ENCODE measurements at places on chromosomes 16 and 17.

DNA sequence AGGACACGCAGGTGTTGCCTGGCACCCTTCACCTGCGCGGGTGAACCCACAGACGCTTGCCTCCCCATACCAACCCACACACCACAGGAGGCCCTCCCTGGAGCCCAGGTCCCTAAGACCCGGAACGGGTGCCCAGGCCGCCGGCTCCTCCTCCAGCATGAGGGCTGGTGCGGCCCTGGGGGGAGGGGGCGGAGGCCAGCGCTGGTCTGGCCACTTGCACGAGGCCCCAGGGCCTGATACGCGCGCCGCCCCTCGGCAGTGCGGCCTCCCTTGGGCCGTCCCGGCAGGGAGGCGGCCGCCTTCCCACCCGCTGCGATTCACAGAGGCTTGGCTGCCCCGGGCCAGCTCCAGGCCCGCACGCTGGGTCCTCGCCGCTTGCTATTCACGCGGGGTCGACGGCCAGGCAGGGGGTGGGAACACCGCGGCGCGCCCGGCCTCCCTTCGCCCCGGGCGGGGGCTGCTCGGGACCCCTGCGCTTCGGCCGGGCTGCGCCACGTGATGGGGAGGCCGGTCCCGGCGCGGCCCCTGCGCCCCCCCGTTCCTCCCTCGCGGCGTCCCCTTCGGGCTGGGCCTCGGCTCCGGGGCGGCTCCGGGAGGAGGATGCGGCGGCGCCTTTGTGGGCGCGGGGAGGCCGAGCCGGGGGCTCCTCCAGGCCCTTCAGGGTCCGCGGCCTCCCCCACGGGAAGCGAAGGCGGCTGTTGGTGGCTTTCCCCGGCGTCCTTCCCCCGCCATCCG lies 685 bp downstream of the FASN start:
- DNase-seq, result peak; percentile 91

- DNase-seq, result no peak
Observed at GRCh38 chr17:29694918-29695563, 72.3 kb upstream of the CORO6 start.

DNA sequence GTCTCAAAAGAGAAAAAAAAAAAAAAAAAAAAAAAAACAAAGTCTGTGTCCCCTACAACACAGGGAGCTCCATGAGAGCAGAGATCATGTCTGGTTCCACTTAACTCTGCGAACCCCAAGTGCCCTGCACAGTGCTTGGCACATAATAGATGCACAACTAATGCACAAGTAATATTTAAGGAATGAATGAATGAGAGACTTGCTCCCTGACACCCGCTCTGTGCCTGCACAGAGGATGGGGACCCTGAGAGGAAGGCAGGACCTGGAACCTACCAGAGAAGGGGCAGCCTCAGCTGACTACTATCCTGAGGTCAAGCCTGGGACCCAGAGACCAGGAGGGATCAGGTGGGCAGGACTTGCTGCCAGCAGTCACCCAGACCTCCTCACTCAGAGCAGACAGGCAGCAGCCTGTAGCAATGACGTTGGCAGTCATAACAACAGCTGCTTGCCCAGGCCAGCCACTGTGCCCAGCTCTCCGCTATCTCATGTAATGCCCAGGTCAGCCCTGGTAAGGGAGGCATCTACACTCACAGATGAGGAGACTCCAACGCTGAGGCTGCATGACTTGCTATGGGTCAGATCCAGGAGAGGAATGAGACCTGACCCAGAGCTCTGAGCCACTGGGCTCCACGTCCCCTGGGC lies 2.9 kb downstream of the MYO15A start:
- no peak for DNase-seq

DNA sequence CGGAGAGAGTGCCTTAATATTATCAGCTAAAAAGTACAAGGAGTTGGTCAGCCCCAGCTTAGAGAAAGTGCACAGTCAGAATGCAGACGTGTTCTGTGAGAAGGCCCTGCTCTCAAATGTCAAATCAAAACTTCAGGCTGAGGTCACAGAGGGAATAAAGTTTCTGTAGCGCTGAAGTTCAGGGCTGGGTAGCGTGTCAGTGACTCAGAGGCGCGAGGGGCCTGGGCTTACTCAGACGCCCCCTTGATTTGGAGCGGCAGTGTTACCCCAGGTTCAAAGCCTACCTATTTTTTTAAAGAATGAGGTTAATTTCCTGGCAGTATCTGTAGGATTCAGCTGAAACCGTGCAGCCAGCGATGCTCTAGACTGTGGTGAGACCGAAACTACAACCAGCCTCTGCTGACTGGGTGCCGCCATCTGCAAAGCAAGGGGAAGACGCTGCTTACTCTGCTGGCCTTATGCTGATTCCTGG lies 4.8 kb downstream of the CIAO3 start:
- DNase-seq, result no peak

- no peak for DNase-seq
Observed at GRCh38 chr16:22859925-22860324, 46.0 kb downstream of the HS3ST2 start.

GRCh38 chr17:57986841-57987580 lies 1.0 kb downstream of the VEZF1 start:
- DNase-seq, result no peak

DNA sequence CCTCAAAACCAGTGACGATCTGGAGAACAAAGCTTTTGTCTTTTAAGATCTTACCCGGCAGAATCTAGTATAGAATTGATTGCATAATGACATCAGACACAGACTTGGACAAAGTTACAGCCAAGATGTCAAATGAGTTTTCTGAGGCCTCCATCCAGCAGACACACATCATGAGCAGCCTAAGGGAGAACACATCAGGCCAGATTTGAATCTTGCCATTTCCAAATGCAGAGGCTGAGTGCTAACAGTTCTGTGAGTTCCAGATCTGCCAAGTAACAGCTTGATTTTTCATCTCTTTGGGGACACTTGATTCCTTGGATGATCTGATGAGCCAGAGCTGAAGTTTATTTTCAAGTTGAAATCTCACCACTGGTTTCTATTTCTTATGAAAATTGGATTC lies 21.0 kb downstream of the NOG start:
- no peak for DNase-seq

- DNase-seq, result peak; percentile 26
Observed at GRCh38 chr17:45648642-45649041, 135.5 kb upstream of the CRHR1 start.

- DNase-seq, result no peak
Observed at GRCh38 chr17:48406936-48407567, 23.0 kb downstream of the SKAP1 start.

DNA sequence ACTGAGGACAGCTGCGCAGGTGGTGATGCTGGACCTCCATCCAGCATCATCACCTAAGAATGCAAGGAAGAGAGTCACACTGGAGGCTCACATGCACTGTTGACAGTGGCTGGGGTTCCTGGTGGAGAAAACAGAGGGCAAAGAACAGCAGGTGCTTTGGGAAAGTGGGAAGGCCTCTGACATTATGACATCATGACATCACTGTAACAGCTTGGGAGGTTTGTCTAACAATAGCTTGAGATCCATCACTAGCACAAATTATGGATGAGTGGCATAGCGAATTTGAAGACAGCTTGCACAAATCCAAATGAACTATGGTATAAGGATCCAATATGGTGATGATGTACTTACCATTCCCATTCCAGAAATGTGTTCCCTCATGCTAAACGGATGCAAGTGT lies 226.5 kb upstream of the MPHOSPH6 start:
- DNase-seq, result no peak

GRCh38 chr17:50244771-50245170 lies 29.5 kb upstream of the TMEM92 start:
- DNase-seq, result no peak

DNA sequence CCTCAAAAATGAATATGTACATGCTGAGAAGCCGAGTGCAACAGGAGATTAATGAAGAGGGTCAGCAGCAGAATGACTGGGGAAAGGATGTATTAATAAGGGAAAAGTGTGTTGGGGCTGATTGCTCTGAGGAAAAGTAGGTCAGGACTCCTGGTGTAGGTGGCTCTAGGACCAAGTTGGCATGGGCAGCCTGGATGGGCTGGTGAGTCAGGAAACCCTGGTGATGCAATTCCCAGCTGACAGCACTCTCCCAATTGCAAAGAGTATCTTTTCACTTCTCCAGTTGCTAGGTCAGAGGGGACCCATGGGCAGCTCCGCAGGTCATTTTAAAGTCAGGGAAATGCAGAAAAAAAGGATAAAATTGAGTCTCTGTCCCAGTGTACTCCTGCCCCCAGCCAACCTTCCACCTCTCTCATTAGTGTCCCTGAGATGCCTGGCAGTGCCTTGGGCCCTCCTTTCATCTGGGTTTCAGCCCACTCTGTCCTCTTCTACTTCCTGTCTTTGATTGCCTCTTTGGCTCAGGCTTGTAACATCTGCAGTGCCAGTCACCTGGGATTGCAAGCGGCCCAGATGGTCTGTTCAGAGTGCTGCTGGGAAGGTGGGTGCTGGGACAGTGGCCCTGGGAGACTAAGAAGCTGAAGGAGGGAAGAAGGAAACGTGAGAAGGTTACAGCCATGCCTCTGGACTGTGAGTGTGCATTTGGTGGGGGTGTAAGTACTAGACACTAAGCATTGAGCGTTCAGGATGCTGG lies 2177.2 kb downstream of the TP53TG3F start:
- DNase-seq, result no peak

DNA sequence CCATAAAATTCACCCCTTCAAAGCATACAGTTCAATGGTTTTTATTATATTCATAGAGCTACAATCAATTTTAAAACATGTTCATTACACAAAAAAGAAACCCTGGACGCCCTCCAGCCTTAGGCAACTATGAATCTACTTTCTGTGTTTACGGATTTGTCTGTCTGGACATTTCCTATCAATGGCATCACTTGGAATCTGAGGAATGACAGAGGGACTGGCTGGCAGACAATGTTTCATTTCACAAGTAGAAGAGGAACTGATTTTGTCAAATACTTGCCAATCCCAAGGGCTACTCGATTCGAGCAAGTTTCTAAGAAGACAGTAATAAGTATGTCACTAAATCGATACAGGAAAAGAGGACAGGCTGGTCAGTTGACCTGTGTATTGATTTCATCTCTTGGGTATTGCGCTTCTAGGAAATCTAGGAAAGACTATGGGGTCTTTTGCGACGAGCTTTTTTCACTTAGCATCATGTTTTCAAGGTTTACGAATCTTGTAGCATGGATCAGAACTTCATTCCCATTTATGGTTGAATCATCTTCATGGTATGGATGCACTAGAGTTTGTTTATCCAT lies 56.6 kb downstream of the RGS9 start:
- no peak for DNase-seq

GRCh38 chr16:29925105-29925756 lies 795 bp downstream of the KCTD13 start:
- DNase-seq, result no peak

DNA sequence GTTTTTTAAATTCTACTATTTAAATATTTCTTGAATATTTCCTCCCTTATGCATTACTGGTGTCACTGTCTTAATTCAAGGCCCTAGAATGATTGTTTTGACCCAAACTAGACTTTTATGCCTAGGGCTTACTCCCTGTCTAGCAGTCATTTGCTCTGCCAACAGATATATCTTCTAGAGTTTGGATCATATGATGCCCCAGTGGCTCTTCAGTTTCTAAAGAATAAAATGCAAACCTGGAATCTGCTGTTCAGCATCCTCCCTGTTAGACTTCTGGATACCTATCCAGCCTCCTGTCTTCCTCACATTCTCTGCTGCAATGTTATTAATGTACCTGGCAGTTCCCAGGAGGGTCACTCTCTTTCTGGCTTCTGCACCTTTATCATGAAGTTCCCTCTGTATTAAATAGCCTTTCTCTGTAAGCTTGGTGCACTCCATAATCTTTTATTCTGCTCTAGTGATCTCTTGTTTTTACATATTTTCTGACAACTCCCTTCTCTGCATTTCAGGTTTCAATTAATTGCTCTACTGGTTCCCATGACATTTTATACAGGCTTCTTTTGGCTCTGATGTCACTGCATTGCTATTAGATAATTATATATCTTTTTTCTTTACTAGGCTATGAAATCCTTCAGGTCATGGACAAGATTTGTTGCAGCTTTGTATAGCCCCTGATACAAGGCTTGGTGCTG lies 15.7 kb downstream of the PHKB start:
- DNase-seq, result no peak

- peak; percentile 48 for DNase-seq
Observed at GRCh38 chr17:17506893-17507464, 10.8 kb upstream of the RASD1 start.

- no peak for DNase-seq
Observed at GRCh38 chr17:284676-285355, 67.8 kb downstream of the RPH3AL start.

DNA sequence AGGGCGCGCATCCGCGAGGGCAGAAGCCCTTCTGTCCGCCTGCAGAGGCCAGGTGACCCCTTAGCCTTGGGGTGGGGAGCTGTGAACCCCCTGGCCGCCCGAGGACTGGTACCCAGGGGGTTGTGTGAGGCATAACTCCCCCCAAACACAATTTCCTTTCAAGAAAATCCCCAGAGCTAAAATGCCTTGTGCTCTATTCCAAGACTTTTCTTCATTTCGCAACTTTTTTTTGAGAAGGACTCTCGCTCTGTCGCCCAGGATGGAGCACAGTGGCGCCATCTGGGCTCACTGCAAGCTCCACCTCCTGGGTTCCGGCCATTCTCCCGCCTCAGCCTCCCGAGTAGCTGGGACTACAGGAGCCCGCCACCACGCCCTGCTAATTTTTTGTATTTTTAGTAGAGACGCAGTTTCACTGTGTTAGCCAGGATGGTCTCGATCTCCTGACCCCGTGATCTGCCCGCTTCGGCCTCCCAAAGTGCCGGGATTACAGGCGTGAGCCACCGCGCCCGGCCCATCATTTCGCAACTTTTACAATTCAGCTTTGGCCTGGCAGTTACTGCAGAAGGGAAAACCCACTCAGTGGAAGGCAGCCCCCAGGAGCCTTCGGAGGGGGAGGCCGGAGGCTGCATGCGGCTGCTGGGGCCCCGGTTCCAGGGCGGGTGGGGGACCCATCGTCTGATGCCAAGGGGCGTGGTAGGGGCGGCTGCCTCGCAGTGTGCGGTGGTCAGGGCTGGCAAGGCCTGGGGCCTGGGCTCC lies 963 bp upstream of the APRT start:
- DNase-seq, result no peak

GRCh38 chr16:31267332-31268032 lies 7.7 kb downstream of the ITGAM start:
- no peak for DNase-seq

GRCh38 chr17:48725288-48726064 lies 2.5 kb downstream of the PRAC2 start:
- DNase-seq, result no peak
